ENCODE measurements at places on chromosomes 7 and 10.

DNA sequence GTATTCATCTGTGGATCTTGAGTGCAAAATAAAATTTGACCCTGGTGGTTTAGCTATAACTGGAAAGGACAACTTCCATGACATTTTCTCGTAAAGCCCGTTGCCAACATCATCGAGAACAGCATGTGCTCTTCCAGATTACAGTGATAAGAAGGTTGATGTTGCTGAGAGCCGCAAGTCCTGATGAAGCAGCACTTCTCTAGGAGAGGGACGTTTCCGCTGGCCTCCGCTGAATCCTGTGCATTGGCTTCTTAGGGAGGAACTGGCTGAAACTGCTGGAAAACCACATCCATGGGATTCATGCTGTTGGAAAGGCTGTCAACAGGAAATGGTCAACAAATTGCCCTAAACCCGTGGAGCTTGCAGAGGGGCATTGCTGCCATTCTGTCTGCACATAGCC is 21.4 kb upstream of the ABCB5 start:
- no peak for DNase-seq

GRCh38 chr7:43469051-43469450 is 113.9 kb upstream of the STK17A start:
- DNase-seq = no peak

GRCh38 chr10:72665925-72666324 is 26.0 kb upstream of the MCU start:
- no peak for DNase-seq

GRCh38 chr10:29783201-29783947 is 148.6 kb upstream of the SVIL start:
- no peak for DNase-seq

DNA sequence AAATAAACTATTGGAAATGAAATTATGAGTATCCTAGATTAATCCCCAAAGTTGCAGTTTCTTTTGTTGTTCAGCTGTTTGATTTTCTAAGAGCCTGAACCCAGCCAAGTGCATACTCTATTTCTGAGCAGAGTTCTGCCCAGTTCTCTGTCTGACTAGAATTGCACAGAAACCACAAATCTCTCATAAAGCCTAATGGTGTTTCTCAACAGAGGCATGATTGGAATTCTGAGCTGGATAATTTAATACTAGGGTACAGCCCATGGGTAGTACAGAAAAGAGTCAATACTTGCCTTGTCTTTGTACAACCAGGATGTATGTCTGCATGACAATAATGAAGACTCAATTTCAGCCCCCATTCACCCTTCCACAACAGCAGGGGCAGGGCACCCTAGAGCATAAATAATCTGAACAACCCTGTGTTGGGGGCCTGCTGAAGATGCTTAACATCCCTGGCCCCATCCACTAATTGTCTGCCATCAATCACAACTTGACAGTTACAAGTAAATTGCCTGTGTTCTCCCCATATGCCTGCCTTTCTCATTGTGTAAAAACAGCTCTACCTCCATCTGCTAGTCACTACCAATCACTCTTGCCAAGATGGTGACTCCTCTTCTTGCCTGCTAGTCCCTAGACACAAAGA is 114.4 kb downstream of the NPSR1 start:
- no peak for DNase-seq

GRCh38 chr7:55056577-55057480 is 38.0 kb downstream of the EGFR start:
- no peak for DNase-seq

GRCh38 chr10:72030762-72031543 is 57.4 kb downstream of the SPOCK2 start:
- no peak for DNase-seq

DNA sequence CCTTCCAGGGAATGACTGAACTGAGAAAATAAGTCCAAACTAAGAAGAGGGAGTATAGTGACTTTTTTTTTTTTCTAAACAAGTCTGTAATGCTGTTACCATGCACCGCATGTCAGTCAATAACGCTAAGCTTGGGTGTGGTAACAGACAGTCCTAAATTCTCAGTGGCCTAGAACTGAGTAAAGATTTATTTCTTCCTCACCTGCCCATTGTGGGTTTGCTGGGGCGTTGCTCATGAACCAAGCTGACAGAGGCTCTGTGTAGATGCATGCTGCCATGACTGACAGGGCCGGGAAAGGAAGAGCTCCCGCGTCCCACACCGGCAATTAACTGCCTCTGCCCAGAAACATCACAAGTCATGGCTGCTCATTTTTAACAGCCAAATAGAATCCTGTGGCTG is 25.5 kb upstream of the PRKG1 start:
- no peak for DNase-seq

- no peak for DNase-seq
Measured at GRCh38 chr7:83155407-83155806, 7.3 kb downstream of the PCLO start.

DNA sequence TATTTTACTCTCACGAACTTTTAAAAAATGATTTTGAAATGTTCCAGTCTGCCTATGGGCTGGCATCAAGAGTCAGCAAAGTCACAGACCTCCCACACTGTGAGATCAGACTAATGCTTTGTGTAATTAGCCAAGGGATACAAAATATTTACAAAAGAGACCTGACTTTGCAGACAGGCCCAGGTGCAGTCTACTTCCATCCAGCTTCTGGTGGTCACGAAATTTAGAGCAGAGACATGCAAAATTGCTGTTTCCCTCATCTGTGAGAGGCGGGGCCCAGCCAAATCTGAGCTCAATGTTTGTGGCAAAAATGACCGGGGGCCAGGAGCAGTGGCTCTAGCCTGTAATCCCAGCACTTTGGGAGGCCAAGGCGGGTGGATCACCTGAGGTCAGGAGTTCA is 82.5 kb upstream of the PITRM1 start:
- DNase-seq = no peak

GRCh38 chr10:114508376-114508775 is 104.1 kb upstream of the AFAP1L2 start:
- DNase-seq = no peak

- DNase-seq = no peak
Measured at GRCh38 chr7:105106473-105106872, 92.5 kb downstream of the KMT2E start.

- no peak for DNase-seq
Measured at GRCh38 chr7:128974241-128974934, 36.7 kb downstream of the IRF5 start.

DNA sequence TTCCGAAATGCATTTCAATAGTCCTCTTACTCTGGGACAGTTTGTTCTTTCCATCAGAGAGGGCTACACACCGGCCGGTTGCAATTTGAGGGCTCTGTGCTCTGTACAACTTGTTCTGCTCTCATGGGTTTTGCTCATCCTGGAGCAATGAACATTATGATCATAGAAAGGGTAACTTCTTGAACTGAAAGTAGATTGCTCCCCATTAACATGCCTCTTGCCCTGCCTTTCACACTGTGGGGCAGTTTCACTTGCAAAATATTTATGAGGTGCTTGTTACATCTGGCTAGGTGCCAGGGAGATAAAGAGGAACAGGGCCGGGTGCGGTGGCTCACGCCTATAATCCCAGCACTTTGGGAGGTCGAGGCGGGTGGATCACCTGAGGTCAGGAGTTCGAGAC is 97.3 kb upstream of the MPP7 start:
- DNase-seq = no peak

- DNase-seq = no peak
Measured at GRCh38 chr7:139284252-139284896, 53.3 kb downstream of the UBN2 start.

DNA sequence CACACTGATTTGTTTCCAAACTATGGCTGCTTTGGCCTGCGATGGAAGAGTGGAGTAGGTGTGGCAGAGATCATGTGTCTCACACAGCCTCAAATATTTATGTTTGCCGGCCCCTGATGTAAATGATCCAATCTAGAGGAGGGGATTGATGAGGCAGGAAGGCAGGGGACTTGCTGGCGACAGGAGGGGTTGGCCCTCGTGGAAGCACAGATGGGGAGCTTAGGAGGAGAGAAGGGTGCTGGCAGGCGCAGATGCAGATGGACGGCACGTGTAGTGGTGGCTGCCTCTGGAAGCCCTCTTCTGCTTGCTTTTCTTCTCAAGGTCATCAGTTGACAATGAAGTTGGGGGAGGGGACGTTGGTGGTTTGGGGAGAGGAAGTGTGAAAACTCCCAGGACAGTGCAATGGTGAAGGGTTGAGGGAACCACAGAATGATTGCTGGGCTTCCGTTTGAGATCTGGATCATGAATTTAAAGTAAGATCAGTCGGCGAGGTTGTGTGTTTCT is 15.4 kb downstream of the COL13A1 start:
- DNase-seq = no peak

DNA sequence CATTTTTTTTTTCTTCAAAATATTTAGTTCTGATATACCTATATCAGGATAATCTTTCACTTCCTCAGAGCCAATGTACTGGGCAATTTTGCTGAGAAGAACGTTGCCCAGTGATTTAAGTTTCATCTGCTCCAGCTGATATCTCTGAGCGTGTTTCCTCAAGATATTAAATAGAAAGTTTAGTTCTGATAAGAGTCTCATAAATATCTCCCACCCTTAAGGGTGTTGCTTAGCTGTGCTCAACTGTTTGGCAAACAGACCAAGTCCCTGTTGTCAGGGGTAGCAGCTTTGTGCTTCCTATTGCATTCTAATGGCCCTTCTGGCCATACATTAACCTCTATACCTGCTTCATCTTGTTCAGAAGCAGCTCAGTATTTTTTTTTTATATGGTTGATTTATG is 84.7 kb upstream of the GPR141 start:
- DNase-seq = no peak

DNA sequence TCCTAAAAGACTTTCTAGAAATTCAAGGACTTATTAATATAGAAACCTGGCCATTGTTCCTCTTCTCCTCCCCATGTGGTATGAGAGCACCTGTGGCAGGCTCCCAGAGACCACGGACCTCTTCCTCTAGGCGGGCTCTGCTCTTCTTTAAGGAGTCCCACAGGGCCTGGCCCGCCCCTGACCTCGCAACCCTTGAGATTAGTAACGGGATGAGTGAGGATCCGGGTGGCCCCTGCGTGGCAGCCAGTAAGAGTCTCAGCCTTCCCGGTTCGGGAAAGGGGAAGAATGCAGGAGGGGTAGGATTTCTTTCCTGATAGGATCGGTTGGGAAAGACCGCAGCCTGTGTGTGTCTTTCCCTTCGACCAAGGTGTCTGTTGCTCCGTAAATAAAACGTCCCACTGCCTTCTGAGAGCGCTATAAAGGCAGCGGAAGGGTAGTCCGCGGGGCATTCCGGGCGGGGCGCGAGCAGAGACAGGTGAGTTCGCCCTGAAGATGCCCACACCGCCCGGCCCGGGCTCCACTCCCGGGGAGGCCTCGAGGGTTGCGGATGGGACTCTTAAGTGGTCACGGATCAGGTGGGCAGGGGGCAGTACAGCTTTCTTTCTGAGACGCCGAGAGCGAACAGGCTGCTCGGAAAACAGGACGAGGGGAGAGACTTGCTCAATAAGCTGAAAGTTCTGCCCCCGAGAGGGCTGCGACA is at the start of gene SLC26A4:
Gene SLC26A4 (plus strand): TSS at position 448 of the 700 bp plus-strand sequence. CDS start 814 bp downstream, outside the sequence.
- DNase-seq = no peak
